Stimulated activated CD4-positive, alpha-beta T cell treated with anti-CD3 and anti-CD28 coated beads, Interleukin-2, amount 100 ng/mL, for 48 hours (primary cell): ENCODE measurements at places on chromosomes 16 and 17.
A peak's percentile ranks its signal among the peaks of the same experiment; 100 is the strongest.

DNA sequence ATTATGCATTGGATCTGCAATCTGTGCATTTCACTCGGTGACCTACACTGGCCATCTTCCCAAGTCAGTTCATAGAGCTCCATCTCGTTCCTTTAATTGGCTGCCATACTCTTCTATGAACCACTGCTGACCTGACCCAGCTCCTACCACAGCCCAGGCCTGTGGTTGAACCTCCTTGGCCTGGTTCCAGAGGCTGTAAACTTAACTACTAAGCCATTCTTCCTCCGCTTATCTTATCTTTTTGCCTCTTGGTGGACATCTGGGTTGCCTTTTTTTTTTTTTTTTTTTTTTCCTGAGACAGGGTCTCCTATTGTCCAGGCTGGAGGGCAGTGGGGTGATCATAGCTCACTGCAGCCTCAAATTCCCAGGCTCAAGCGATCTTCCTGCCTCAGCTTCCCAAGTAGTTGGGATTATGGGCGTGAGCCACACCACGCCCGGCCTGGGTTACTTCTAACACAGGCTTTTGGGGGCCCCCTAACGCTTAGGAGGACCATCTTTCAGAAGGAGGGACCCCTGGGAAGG lies 18.3 kb downstream of the COQ7 start:
- no peak for DNase-seq

- DNase-seq, result no peak
Observed at GRCh38 chr17:69594641-69595040, 180.1 kb downstream of the MAP2K6 start.

DNA sequence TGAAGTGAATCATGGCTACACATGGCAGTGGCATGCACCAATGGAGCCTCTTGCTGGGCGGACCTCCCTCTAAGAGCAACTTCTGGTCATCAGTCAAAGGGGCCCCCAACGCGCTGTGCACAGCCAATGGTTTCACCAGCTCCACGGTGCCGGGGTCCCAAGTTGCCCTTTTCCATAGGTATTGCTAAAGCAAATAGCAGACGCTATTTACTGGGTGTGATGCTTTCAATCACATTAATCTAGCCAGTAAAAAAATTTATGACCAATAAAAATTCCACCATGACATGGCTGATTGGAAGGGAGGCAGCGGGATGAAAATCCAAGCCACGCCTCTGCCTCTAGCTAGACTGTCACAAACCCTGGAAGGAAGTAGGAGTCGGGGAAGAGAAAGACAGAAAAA lies 680.3 kb upstream of the SOX9 start:
- no peak for DNase-seq

DNA sequence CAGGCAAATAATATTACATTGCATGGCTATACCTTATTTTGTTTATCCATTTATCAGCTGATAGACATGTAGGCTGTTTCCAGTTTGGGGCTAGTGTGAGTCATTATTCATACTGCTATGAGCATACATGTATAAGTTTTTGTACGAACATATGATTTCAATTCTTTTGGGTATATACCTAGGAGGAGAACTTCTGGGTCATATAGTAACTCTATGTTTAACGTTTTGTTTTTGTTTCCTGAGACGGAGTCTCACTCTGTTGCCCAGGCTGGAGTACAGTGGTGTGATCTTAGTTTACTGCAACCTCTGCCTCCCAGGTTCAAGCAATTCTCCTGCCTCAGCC lies 2.4 kb upstream of the ITGAL start:
- DNase-seq, result no peak

DNA sequence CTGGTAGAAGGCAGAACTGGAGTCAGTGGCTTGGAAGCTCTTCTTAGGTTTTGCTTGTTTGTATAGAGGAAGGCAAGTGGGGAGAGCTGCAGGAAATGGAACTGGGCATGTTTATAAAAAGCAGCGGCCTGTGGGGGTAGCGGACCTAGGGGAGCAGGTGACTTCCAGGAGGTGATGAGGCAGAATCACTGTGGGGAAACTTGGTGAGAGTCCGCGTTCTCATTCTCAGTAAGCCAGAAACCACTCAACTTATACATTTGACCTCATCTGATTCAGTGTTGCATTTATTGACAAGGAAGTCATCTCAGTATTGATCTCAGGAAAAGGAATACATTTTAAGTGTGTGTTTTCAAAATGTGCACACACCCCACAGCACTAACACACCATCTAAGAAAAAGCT lies 299.8 kb downstream of the CNTNAP4 start:
- no peak for DNase-seq

- no peak for DNase-seq
Observed at GRCh38 chr16:52553322-52553721, 6.4 kb upstream of the TOX3 start.

GRCh38 chr17:13981881-13982280 lies 87.4 kb upstream of the COX10 start:
- no peak for DNase-seq

- no peak for DNase-seq
Observed at GRCh38 chr17:57946798-57947358, 8.3 kb downstream of the CUEDC1 start.

DNA sequence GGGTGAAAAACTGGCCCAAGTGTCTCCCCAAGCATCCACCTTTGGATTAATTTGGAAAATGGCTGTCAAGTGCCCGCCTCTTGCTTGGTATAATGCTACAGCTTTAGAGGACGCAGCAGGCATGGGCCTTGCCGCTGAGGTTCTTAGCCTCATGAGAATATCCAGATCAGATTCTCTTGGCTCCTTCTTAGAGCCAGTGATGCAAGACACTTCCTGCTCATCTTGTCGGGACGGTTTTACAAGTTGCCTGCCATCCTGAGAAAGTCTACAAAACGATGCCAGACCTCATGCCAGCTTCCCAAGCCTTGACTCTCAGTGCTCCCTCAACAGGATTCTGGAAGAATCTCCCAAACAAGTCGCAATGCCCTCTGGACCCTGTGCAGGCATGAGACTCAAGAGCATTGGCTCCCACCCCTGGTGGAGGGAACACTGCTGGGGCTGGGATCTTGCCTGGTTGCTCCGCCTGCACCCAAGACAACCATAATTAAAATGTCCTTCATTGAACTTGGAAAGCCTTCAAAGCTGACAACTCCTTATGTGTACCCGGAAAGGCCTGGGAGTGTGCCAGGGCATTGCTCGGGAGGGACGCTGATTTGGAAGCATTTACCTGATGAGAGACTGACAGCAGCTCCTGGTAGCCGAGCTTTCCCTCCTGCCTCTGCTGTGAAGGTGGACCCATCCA lies 25.8 kb upstream of the STH start:
- DNase-seq, result no peak

DNA sequence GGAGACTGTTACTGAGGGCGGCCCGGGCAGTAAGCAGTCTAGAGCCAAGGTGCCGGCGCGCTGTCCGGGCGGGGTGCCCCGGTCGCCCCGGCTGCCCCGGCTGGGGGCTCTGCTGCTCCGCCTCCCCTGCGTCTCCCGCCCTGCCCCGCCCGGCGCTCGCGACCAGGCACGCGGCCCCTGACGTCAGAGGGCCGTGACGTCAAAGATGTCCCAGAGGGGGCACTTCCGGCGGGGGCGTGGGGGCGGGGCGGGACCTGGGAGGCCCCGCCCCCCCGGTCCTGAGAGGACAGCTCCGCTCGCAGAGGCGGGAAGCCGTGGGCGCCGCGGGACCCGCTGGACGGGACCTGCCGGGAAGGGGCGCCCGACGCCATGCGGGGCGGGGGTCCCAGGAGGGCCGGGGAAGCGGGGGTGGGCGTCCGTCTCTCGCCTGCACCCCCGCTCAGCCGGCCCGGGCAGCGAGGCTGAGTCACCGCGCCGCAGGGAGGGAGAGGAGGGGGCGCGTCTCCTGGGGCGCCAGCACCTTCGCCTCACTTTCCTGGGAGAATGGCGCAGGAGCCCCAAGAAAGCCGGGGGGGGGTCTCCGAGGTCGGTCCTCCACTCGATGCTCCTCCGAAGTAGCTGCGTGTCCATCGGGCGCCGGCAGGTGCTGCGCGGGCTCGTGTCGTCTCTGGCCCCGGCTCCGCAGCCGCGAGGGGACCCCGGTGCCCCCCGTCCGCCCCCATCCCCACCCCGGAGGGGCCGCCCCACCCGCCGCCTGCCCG lies 4.4 kb upstream of the HIC1 start:
- peak; percentile 71 for DNase-seq

GRCh38 chr17:975371-975915 lies 4.1 kb downstream of the NXN start:
- DNase-seq, result no peak

DNA sequence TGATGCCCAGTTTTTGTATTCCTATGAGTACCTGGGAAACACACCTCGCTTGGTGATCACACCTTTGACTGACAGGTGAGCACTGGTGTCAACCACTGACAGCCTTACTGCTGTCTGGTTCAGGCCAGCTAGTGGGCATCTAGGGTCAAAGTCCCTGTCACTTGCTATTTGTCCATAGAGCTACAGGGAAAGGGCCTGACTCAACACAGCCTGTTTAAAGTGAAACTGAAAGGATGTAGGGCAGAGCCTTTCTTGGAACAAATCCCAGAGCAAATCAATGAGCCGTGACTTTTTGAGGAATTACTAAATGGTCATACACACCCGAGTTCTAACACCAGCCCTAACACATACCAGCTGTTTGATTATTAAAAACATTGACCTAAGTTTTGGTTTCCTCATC lies 106.8 kb downstream of the DNAH9 start:
- DNase-seq, result no peak

DNA sequence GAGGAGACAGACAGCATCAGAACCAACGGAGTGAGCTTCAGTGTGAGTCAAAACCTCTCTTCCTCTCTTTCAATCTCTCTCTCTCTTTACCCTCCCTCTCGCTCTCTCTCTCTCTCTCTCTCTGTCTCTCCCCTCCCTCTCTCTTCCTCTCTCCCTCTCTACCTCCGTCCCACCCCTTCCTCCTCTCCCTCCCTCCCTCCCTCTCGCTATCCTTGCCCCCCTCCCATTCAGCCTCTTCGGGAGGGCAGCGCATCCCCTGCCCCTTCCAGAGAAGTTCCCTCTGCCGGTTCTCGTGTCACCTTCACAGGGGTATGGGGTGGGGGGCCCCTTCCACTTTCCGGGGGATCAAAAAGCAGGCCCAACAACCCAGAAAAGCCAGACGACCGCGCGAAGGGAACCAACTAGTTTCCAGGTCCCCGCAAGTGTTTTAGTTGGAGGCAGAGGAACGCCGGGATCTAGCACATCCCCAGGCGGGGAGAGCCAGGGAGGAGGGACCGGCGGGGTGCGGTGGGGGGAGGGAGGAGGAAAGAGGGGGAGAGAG lies 28.9 kb upstream of the RBFOX1 start:
- no peak for DNase-seq

- no peak for DNase-seq
Observed at GRCh38 chr17:42378959-42379594, 9.2 kb downstream of the STAT3 start.
